ENCODE measurements at places on chromosomes 11 and 22.

GRCh38 chr11:130737866-130738431 lies 178.3 kb downstream of the SNX19 start:
- no peak for DNase-seq

DNA sequence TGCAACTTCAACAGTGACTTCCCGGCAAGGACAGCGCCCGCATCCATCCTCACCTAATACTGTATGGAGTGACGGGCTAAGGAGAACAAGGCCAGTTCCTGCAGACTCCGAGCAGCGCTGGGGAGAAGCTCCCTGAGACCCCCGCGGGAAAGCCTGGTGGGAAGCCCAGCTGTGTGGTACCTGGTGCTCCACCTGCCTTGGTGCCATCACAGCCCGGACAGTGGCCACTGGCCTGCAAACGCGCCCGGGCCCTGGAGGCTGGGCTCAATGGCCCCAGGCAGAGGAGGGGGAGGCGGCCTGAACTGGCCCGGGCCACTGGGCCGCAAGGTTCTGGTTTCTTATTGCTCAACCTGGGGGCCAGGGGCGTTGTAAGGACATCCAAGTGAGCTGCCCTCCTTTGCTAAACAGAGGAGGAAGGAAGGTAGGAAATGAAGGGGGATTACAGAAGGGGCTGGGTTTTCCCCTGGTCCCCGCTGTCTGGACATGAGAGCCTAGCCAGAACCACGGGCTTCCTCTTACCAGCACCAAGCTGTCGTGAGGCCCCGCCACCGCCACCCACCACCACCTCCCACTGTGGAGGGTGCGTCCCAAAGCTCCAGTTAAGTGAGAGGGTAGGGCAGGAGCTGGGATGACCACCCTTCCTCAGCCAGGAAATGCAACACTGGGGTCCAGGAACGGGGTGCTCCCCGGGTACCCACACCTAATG lies 8.5 kb upstream of the CDC42BPG start:
- no peak for DNase-seq

- DNase-seq, result no peak
Measured at GRCh38 chr22:42438293-42438650, 6.1 kb upstream of the NFAM1 start.

DNA sequence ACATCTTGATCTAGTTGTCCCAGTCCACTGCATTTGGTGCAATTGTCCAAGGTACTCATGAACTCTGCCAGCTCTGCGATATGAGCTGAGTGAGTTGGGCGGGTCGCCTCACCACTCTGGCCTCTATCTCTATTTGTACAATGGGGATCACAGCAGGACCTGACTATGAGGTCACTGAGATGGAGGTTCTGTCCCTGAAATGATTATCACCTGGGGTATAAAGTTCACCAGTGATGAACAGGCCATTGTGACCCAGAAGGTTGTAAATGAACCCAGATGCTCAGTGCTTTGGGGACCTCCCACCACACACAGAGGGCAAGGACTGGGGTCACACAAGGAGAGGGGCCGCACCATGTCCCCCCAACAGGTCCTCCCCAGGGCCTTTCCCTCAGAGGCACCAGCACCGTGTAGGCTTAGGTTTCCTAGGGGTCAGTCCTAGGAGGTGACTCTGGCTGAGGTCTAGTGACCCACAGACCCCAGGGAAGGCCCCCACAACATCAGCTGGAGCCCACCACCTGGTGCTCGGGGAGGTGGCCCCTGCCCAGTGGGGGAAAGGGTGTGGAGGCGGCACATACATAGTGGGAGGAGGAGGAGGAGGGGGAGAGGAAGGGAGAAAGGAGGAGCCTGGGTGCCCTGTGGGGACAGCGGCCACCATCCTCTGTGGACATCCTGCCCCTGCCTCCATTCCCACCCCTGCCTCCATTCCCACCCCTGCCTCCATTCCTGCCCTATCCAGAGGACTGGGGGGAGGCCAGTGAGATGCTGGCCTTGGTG lies 25.0 kb upstream of the IGLL1 start:
- no peak for DNase-seq

DNA sequence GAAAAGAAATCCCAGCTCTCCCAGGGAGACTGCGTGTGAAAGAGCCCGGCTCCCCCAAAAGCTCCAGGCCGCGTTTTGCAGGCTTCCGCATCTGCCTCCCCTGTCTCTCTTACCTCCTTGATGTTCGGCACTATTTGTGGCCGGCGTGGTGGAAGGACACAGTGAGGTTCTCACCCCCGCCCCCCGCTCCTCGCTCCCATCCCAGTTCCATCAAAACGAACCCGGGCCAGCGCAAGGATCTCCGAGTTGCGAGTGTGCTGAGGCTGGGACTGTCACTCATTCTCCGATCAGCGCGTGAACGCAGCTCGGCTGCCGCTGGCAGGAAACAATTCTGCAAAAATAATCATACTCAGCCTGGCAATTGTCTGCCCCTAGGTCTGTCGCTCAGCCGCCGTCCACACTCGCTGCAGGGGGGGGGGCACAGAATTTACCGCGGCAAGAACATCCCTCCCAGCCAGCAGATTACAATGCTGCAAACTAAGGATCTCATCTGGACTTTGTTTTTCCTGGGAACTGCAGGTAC lies at the start of gene NCAM1:
TSS of gene NCAM1 (plus strand) at position 275 of the 523 bp plus-strand sequence.
- no peak for DNase-seq

- no peak for DNase-seq
Measured at GRCh38 chr11:26070714-26071380, 261.1 kb upstream of the ANO3 start.

GRCh38 chr11:83713708-83714107 lies 427.5 kb upstream of the CCDC90B start:
- DNase-seq, result no peak

GRCh38 chr11:71286701-71287643 lies 34.6 kb upstream of the SHANK2 start:
- no peak for DNase-seq

DNA sequence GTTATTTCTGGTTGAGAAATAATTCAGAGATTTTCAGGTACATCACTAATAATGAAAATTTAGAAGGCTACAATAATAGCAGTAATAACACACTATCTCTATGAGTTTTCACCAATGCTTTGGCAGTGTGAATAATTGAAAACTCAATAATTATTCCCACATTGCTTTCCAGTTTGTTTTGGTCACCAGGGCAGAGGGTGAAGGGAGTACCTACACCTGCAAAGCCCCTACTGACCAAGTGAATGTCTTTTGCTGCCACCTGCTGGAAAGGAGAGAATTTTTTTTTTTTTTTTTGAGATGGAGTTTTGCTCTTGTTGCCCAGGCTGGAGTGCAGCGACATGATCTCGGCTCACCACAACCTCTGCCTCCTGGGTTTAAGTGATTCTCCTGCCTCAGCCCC lies 3.2 kb downstream of the NELL1 start:
- DNase-seq, result no peak

DNA sequence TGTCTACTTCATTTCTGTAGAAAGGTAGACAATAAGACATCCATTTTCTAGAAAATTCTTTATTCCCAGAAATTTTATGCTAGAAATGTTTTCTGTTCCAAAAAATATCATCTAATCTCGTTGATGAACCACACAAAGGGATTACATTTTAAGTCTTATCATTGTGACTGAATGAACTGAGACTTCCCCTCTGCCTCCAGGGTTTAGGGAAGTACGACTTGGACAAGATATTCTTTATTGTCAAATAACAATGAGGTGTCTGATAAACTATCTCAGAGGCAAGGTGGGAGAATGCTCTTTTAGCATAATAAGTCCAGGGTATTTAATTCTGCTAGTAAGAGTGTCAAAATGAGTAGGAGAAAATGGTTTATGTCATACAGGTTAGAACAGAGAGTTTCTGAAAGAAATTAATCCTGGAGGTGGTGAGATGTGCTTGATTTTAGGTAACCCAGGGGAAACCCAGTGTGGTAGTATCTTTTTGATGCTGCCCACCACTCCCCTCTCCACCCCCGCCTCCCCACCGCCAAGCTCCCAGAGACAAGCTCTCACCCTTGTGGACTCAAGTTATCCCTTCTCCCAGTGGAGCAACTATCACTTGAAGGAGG lies 100.6 kb downstream of the CD44 start:
- no peak for DNase-seq

GRCh38 chr22:41915035-41915785 lies at the start of gene SHISA8:
SHISA8 (minus strand) TSS chr22:41915074; CDS start chr22:41914667, 407 bp downstream.
- DNase-seq, result no peak

GRCh38 chr11:122832721-122833470 lies 5.4 kb upstream of the CRTAM start:
- no peak for DNase-seq
